ENCODE measurements at places on chromosomes 2 and 18. TPM values are rescaled to one million over a fixed set of nuclear protein-coding genes. Genes with fewer than 3 reads are reported as not detected.

GRCh38 chr2:197461057-197461456 is 7.7 kb downstream of the COQ10B start:
- no peak for DNase-seq
- H3K27me3 ChIP-seq, result no peaks in the 10 kb centered on the region
- no peak overlapping the region for H3K4me3 ChIP-seq
- peaks cover 15% of the 10 kb centered on the region for H3K36me3 ChIP-seq
- H3K27ac ChIP-seq, result no peak overlapping the region

DNA sequence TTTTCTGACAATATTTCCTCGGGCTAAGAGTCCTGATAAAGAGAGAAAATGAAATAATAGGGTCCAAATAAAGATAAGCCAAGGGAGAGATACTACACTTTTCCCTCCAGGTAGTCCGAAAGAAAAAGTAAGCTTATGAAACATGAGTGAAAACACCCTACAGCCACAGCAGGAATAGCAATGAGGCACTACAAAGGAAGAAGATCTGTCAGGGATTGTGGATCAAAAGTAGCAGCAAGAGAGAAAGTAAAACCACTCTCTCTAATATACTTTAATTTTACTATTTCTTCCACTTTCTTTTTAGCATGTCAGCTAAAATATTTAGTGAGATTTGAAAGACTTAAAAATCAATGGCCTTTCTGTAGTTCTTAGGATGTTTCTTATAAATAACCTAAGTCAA is 1601.8 kb downstream of the LRP1B start:
- no peaks in the 10 kb centered on the region for H3K36me3 ChIP-seq
- H3K27me3 ChIP-seq, result no peaks in the 10 kb centered on the region
- H3K4me1 ChIP-seq, result no peaks in the 10 kb centered on the region
- no peak overlapping the region for H3K27ac ChIP-seq

- H3K36me3 ChIP-seq, result no peaks in the 10 kb centered on the region
- peaks cover 5% of the 10 kb centered on the region for H3K4me1 ChIP-seq
- no peak overlapping the region for H3K27ac ChIP-seq
- DNase-seq, result peak; percentile 94
- H3K4me3 ChIP-seq, result no peak overlapping the region
These were observed 373.6 kb downstream of the NYAP2 start for GRCh38 chr2:225773148-225773547.

DNA sequence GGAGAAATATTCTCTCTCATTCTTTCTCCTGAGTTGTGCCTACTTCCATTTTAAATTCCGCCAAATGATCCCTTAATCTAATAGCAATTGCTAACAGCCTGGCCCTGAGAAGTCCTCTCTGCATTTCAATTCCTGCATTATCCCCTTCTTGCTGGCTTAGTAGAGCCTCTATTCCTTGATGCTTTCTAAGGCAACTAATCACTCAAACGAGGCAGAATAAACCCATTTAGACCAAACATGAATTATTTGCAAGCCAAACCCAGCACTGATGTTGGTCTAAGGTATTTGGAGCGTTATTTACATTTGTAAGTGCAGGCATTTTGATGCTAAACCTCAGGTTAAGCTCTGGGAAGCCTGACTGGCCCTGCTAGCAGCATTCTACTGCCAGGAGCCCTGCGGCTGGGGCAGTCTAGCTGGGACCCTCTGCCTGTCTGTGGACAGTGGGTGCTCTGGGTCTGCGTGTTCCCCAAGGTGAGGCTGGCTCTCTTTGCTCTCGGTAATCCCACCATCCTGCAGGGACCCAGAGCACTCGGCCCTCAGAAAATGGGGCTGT is 173.1 kb upstream of the HS6ST1 start:
- H3K4me3 ChIP-seq, result no peak overlapping the region
- no peaks in the 10 kb centered on the region for H3K36me3 ChIP-seq
- H3K27me3 ChIP-seq, result no peaks in the 10 kb centered on the region

DNA sequence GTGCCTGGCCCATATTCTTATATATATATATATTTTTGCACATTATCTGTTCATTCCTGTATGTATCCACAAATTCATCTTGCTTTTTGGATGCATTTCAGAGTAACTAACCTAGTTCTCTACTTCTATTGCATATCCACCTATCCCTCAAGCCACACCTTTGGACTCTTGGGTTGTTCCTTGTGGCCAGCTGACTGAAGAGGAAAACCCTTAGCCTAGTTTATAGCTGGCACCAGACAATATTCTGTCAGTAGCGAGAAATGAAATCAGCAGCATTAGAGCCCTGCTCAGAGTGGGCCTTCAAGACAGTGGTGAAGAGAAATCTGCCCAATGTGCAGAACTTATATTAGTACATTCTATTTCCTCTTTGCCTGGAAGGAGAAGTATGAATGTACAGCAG is 19.6 kb upstream of the ALMS1 start:
- H3K27ac ChIP-seq, result no peak overlapping the region
- no peaks in the 10 kb centered on the region for H3K27me3 ChIP-seq
- H3K36me3 ChIP-seq, result no peaks in the 10 kb centered on the region
- DNase-seq, result no peak

DNA sequence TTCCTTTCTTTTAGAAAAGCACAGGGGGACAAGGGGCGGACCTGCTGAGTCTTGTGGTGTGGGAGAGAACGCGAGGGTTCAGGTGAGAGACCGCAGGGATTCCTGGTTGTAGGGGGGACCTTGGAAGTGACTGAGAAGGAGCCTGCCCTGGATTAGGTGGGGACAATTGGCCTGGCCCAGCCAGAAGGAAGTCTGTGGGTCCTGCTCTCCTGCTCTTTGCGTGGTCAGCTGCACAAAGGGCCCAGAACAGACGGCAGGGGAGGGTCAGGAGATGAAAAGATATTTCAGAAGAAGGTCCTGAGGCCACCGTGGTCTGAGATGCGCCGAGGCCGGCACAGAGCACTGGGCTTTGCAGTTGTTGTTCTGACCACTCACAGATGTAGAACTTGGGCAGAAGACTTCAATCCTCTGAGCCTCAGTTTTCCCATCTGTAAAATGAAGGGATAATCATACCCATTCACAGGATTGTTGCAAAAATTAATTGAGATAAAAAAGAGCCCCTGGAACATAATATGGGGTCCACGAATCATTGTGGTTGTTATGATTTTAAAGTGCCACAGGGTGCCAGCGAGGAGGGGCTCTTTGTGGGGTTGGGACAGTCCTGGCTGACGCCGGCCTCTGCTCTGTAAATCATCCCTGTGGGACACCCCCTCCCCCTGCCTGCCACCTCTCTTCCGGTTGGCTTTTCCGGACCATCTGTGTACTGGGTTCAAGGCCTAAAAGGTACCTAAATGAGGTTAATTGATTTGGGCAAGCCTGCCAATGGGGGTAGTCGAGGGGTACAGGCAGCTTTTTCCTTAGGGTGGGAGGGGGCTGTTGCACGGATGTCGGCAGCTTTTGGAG is 1.8 kb downstream of the LPIN1 start:
- H3K4me1 ChIP-seq, result peaks cover 10% of the 10 kb centered on the region
- H3K27me3 ChIP-seq, result no peaks in the 10 kb centered on the region
- H3K27ac ChIP-seq, result no peak overlapping the region
- no peak overlapping the region for H3K4me3 ChIP-seq
- H3K36me3 ChIP-seq, result no peaks in the 10 kb centered on the region

DNA sequence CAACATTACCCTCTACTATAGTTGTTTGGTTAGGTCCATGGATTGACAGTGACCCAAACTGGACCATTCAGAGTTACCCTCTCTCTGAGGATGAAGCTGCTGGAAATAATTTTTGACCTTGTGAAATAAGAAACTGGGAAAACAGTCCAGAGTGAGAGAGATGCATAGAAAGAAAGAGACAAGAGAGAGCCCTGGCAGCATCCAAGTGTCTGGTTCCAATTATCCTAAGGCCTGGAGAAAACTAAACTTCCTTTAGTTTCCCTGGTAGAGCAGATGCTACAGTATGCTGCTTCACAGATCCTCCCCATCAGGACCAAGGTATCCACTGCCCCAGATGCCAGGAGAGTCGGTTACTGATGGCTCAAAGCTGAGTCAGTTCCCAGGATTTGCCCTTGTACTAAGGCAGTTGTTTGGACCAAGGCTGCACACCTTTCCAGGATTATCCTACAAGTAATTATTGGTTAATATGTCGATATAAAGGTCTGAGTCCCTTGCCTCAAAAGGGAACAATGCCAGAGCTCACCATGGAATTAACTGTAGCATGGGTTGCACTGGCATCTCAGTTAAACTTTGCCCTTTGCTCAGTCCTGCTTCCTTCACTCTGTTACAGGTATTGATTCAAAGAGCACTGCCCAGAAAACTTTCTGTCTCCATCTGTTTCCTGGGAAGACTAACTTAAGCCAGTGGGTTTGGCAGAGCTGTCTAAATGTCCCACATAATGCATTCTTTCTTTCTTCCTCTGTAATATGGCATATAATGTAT is 14.6 kb upstream of the CHN1 start:
- H3K4me3 ChIP-seq, result no peak overlapping the region
- no peak for DNase-seq
- no peaks in the 10 kb centered on the region for H3K4me1 ChIP-seq
- no peaks in the 10 kb centered on the region for H3K27me3 ChIP-seq
- H3K36me3 ChIP-seq, result no peaks in the 10 kb centered on the region

- no peak overlapping the region for H3K27ac ChIP-seq
- DNase-seq, result peak; percentile 95
- no peak overlapping the region for H3K4me3 ChIP-seq
- H3K27me3 ChIP-seq, result no peaks in the 10 kb centered on the region
- H3K4me1 ChIP-seq, result peaks cover 3% of the 10 kb centered on the region
These were observed 78.8 kb upstream of the LCLAT1 start for GRCh38 chr2:30368258-30368657.

GRCh38 chr2:126837966-126838715 is 60.5 kb upstream of the TEX51 start:
- no peaks in the 10 kb centered on the region for H3K4me1 ChIP-seq
- no peak overlapping the region for H3K4me3 ChIP-seq
- H3K27me3 ChIP-seq, result no peaks in the 10 kb centered on the region
- DNase-seq, result no peak

GRCh38 chr18:156514-157230 is 1.7 kb upstream of the USP14 start:
- H3K4me1 ChIP-seq, result peaks cover 5% of the 10 kb centered on the region
- no peaks in the 10 kb centered on the region for H3K27me3 ChIP-seq
- H3K36me3 ChIP-seq, result no peaks in the 10 kb centered on the region
- H3K27ac ChIP-seq, result no peak overlapping the region
- DNase-seq, result no peak

DNA sequence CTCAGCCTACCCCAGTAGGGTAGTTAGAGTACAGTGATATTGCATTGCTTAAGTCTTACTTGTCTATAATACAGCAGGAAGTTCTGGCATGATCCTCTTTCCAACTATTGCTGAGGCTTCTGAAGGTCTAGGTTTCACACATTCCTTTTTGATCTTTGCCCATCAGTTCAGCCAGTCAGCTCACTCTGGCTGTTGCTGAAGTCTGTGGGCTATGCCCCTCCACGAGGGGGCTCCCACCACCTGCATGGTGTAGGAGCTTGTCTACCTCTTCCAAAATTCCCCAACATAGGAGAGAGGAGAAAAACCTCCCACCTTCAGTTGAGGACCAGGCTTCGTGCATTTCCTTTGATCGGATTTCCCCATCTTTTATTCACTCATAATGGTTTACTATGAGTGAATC is 26.3 kb downstream of the PROKR1 start:
- H3K27ac ChIP-seq, result no peak overlapping the region
- no peak overlapping the region for H3K4me3 ChIP-seq
- no peak for DNase-seq

GRCh38 chr2:71863396-71863795 is 284.3 kb downstream of the CYP26B1 start:
- H3K4me3 ChIP-seq, result no peak overlapping the region
- no peaks in the 10 kb centered on the region for H3K4me1 ChIP-seq
- no peaks in the 10 kb centered on the region for H3K36me3 ChIP-seq
- H3K27ac ChIP-seq, result no peak overlapping the region
- H3K27me3 ChIP-seq, result no peaks in the 10 kb centered on the region
- no peak for DNase-seq

GRCh38 chr2:161391737-161392506 is 24.2 kb upstream of the TBR1 start:
- no peaks in the 10 kb centered on the region for H3K4me1 ChIP-seq
- no peak overlapping the region for H3K27ac ChIP-seq
- peaks cover 7% of the 10 kb centered on the region for H3K36me3 ChIP-seq
- DNase-seq, result no peak
- no peaks in the 10 kb centered on the region for H3K27me3 ChIP-seq

GRCh38 chr18:49721981-49722380 is 91.4 kb downstream of the ACAA2 start:
- no peaks in the 10 kb centered on the region for H3K36me3 ChIP-seq
- H3K4me3 ChIP-seq, result no peak overlapping the region
- no peak for DNase-seq
- H3K4me1 ChIP-seq, result peaks cover 5% of the 10 kb centered on the region

DNA sequence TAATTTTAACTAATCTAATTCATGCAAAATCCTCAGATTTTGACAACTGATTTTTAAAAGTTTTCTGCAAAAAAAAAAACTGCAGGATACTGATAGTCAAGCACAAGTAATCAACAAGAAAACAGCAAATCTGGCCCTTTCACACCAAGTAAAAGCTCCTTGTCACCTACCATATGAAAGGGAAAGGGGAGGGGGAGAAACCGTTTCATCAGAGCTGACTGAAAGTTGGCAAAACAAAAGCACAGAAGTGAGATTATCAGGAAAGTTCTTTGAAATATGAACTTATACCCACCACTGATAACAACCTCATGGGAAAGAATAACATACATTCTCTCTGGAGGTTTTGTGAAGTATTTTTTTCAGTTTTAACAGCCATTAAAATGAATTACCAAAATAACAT is 38.7 kb downstream of the ZNF521 start:
- DNase-seq, result no peak
- H3K4me3 ChIP-seq, result no peak overlapping the region
- no peaks in the 10 kb centered on the region for H3K36me3 ChIP-seq
- peaks cover 16% of the 10 kb centered on the region for H3K4me1 ChIP-seq
- H3K27me3 ChIP-seq, result no peaks in the 10 kb centered on the region
- no peak overlapping the region for H3K27ac ChIP-seq

DNA sequence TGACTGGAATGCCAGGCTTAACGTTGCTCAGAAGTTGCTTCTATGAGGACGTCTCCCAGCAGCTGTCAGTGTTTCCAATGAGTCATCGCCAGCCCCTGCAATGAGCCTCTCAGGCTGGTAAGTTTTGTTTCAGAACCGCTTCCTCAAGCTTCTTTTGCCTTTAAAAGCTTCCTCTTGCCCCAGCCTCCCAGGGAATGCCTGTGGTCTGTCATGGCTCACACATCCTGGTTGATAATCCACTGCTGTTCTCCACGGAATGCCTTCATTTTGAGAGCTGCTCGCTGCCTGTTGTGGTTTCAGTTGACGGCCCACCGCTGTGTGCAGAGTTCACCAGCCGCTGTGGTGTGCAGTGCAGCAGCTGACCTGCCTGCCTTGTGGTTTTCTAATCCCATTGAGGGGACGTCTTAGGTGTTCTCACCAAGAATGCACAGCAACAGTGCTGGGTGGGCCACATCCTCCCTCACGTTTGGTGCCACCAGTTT is 96.4 kb downstream of the RTP5 start:
- peak; percentile 34 for DNase-seq
- H3K4me1 ChIP-seq, result no peaks in the 10 kb centered on the region
- H3K36me3 ChIP-seq, result no peaks in the 10 kb centered on the region
- H3K27ac ChIP-seq, result no peak overlapping the region

- H3K36me3 ChIP-seq, result no peaks in the 10 kb centered on the region
- no peak overlapping the region for H3K27ac ChIP-seq
- peak; percentile 52 for DNase-seq
- no peaks in the 10 kb centered on the region for H3K4me1 ChIP-seq
- H3K27me3 ChIP-seq, result no peaks in the 10 kb centered on the region
These were observed 469.9 kb upstream of the SMIM21 start for GRCh38 chr18:75897386-75897785.

PLEK gene
- 25.9 TPM for total RNA-seq

SLC23A3 gene
- total RNA-seq, result 2.5 TPM

ATP9B gene
- total RNA-seq, result 77.0 TPM

FRZB gene
- total RNA-seq, result 7.4 TPM

SNTG2 gene
- 1.6 TPM for total RNA-seq

DSC3 gene
- 0.51 TPM for total RNA-seq

TBC1D8 gene
- total RNA-seq, result 35.4 TPM

NAT8 gene
- total RNA-seq, result not detected

SLC40A1 gene
- 94.2 TPM for total RNA-seq

SCG2 gene
- total RNA-seq, result 1.5 TPM

ANKRD36 gene
- 96.4 TPM for total RNA-seq

Data from lung (tissue), 17 donors.